ENCODE measurements at places on chromosomes 3 and 15.

- DNase-seq = peak; percentile 9
Measured at GRCh38 chr3:150469931-150470740, 62.0 kb downstream of the TSC22D2 start.

GRCh38 chr3:9397906-9398699 lies 688 bp downstream of the SETD5 start:
- peak; percentile 33 for DNase-seq

- no peak for DNase-seq
Measured at GRCh38 chr15:46461416-46461815, 826.6 kb downstream of the SQOR start.

DNA sequence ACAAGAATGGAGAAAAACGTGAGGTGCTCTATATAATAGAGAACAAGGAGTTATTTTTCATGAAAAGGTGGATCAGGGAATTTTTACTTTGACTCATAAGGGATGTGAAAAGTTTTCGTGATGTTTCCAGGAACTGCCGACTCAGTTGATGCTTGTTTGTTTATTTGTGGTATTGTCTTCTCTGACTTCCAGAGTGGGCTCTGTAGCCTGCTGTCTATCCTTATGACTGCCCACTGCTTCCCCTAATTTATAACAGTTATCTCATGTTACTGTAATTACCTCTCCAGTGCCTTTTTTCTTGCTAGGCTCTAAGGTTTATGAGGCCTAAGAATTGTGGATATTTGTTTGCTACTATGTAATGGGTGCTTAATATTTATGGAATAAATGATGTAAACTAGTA lies 12.3 kb downstream of the ARL13B start:
- DNase-seq = no peak

DNA sequence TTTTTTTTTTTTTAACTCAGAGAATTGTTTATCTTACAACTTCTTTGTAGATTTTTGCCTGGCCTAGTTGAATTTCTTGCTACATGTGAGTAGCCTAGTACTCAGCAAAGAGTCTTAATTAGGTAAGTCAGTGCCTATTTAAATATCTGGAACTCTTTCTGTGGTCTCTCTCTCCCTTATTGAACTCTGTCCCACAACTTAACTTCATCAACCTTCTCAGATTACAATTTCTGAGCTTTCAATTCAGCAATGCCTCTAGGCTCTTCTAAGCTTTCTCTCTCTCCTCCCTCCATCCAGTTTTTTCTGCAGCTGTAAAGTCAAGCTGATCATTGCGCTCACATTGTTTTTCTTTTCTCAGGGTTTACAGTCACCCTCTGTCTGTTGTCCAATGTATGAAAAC lies 517.6 kb upstream of the ROBO1 start:
- no peak for DNase-seq

GRCh38 chr15:58527573-58528187 lies 95.9 kb downstream of the LIPC start:
- no peak for DNase-seq

- no peak for DNase-seq
Measured at GRCh38 chr3:168273917-168274316, 178.2 kb upstream of the GOLIM4 start.

GRCh38 chr15:63492541-63493077 lies 11.8 kb upstream of the USP3 start:
- DNase-seq = no peak

- DNase-seq = no peak
Measured at GRCh38 chr15:27683121-27683520, 416.0 kb downstream of the OCA2 start.

- no peak for DNase-seq
Measured at GRCh38 chr3:140051019-140051957, 116.3 kb downstream of the CLSTN2 start.

DNA sequence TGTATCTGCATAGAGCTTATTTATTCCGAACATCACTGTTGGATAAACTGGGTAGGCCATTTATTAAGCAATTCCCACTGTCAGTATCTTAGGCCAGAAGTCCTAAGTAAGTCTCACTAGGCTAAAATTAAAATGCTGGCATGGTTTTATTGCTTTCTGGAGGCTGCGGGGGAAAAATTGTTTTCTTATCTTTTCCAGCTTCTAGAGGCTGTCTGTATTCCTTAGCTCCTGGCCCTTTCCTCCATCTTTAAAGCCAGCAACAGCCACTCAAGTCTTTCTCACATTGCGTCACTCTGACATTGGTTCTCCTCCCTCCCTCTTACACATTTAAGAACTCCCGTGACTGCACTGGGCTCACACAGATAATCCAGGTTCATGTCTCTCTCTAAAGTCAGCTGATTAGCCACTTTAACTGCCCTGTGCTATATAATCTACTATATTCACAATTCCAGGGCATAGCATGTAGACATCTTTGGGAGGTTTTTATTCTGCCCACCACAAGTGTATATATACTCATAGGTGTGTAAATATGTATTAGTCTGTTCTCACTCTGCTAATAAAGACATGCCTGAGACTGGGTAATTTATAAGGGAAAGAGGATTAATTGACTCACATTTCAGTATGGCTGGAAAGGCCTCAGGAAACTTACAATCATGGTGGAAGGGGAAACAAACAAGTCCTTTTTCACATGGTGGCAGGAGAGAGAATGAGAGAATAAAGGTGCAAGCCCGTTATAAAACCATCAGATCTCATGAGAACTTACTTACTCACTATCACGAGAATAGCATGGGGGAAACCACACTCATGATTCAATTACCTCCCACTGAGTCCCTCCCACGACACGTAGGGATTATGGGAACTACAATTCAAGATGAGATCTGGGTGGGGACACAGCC lies 113.5 kb upstream of the SLC7A14 start:
- DNase-seq = no peak

- peak; percentile 49 for DNase-seq
Measured at GRCh38 chr3:190586631-190587011, 72.7 kb downstream of the IL1RAP start.

DNA sequence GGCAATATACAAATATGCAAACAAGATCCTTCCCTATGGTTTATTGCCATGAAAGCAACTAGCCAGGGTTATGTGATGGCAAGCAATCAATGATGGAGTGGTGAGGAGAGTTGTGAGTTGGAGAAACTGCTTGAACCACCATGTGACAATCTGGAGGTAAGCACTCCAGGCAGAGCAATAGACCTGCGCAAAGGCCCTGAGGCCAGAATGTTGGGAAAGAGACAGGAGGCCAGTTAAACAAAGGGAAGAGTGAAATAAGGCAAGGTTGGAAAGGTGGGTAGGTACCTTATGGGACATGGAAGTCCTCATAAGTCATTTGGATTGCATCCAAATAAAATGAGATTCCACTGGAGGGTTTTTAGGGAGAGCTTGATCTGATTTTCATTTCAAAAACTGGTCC lies 80.0 kb upstream of the WNT5A start:
- DNase-seq = no peak

DNA sequence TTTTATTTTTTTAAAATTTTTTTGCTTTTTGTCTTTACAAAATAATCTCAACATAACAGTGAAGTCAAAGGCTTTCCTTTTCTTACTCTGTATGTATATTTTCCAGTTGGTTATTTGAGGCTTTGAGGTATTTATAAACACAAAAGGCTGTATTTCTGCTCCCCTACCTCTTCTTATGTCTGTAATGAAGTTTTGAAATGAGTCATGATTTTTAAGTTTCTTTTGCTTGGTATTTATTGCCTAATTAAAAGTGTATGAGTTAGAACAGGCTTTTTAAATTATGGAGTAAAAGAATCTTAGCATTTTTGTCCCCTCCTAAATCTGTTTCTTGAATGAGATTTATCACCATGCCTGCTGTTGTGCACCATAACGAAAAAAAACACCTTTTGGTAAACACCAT lies 66.0 kb downstream of the DCUN1D1 start:
- DNase-seq = no peak

GRCh38 chr15:63605036-63605435 lies 7.8 kb downstream of the FBXL22 start:
- no peak for DNase-seq

DNA sequence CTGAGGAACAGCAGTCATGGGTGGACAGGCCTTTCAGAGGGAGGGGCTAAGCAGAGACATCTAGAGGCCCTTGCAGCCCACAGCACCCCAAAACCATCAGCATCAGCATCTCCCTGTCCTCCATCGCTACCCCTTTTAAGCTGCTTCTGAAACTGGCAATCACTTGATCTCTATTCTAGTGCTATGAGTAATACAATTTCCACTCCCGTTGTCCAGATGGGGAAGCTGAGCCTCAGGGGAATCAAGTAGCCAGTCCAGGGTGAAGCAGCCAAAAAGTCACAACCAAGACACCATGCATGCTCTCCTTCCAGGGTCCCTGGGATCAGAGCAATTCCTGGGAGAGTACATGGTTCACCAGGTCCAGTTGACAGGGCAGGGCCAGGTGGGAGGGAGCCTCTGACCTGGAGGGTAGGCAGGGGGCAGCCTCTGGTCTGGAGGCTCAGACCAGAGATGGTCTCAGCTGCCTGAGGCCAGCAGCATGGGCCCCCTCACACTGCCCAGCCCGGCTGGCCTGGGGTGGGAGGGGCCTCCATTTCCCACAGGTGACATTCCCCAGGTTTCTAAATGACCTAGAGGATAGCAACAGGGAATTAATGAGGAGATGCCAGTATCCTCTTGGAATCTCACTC lies 30.0 kb downstream of the KLHL25 start:
- DNase-seq = no peak

GRCh38 chr15:48242015-48242414 lies 35.9 kb downstream of the SLC12A1 start:
- DNase-seq = no peak

Measured in amniotic stem cell (primary cell).